ENCODE measurements at places on chromosomes 3 and 15. TPM values are rescaled to one million over a fixed set of nuclear protein-coding genes. Genes with fewer than 3 reads are reported as not detected.

DNA sequence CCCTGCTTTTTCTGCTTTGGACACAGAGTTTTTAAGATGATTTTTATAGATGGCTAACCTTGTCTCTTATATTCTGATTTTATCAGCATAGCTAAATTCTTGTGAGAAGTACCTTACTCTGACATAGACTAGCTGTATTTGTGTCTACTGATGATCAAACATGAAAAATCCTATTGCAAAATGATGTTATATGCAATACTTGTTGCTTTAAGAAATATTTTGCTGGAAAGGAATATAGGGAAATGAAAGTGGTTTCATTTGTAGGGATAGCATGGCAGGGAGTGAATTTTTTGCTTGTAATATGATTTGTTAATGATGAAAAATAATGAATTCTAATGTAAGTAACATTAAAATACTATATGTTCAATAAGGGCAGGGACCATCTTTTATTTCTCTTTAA is 35.9 kb downstream of the CFAP91 start:
- H3K27me3 ChIP-seq = no peaks in the 10 kb centered on the region
- H3K4me3 ChIP-seq = no peak overlapping the region
- H3K27ac ChIP-seq = no peak overlapping the region
- no peaks in the 10 kb centered on the region for H3K4me1 ChIP-seq

GRCh38 chr3:43288850-43289249 is 2.5 kb downstream of the SNRK start:
- H3K27me3 ChIP-seq = peaks cover 5% of the 10 kb centered on the region
- peaks cover 19% of the 10 kb centered on the region for H3K4me1 ChIP-seq
- peak overlapping the region; percentile 70 for H3K27ac ChIP-seq
- DNase-seq = no peak

- peaks cover 2% of the 10 kb centered on the region for H3K27me3 ChIP-seq
- no peaks in the 10 kb centered on the region for H3K36me3 ChIP-seq
- DNase-seq = peak; percentile 51
- peak overlapping the region; percentile 96 for H3K4me3 ChIP-seq
These were observed 186.7 kb downstream of the NLGN1 start for GRCh38 chr3:173584093-173584837.

The CLDN16 gene
- total RNA-seq = not detected

- peak; percentile 89 for DNase-seq
These were observed 36.3 kb downstream of the CHST14 start for GRCh38 chr15:40506964-40507571.

DNA sequence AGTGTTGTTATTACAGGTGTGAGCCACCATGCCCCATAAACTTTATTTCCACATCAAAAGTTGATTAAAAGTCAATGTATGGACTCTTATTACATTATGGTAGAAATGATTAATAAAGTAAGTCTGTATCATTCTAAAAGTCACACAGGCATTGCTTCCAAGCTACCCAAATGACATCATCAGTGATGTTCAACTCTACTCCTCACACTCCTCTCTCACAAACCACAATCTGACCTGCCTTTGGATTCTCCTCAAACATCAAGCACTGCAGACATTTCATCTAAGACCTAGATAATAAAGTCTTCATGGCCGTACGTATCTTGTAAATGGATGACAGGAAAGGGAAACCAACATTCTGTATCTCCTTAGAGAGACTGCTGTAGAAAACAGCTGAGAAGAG is 68.0 kb downstream of the SMARCC1 start:
- no peak overlapping the region for H3K4me3 ChIP-seq
- H3K36me3 ChIP-seq = no peaks in the 10 kb centered on the region

GRCh38 chr3:148737104-148737530 is 39.4 kb downstream of the AGTR1 start:
- no peaks in the 10 kb centered on the region for H3K36me3 ChIP-seq
- no peak overlapping the region for H3K4me3 ChIP-seq
- no peak overlapping the region for H3K27ac ChIP-seq
- no peak for DNase-seq
- H3K4me1 ChIP-seq = no peaks in the 10 kb centered on the region

DNA sequence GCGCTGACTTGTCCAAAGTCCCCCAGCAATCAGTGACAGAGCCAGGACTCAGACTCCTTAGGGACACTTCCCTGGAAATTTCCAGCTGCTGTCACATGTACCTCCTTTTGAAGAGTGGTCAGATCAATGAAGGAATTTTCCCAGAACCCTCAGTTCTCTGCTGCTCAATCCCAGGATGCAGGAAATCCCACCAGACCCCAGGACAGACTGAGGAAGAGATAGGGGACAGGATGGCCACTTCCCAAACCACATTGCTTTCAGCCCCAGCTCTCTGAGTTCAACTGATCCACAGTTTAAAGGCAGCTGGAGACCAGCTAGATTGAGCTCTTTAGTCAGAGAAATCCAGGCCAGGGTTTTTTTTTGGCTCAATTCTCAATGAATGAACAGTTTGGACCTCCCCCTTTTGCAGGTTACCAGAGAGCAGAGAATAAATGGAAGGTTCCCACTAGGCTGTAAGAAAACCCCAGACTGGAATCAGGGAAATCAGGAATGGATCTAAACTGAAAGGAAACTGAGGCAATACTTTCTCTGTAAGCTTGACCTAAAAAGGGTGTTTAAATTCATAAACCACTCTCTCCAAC is 1.5 kb downstream of the CYP1A1 start:
- no peak overlapping the region for H3K27ac ChIP-seq
- H3K4me3 ChIP-seq = no peak overlapping the region
- peaks cover 12% of the 10 kb centered on the region for H3K4me1 ChIP-seq
- peaks cover 16% of the 10 kb centered on the region for H3K27me3 ChIP-seq
- DNase-seq = no peak

- no peak overlapping the region for H3K4me3 ChIP-seq
- H3K27ac ChIP-seq = no peak overlapping the region
- no peaks in the 10 kb centered on the region for H3K27me3 ChIP-seq
These were observed 62.5 kb downstream of the SPATA16 start for GRCh38 chr3:173078525-173078924.

- H3K4me3 ChIP-seq = no peak overlapping the region
- H3K36me3 ChIP-seq = no peaks in the 10 kb centered on the region
- H3K27me3 ChIP-seq = no peaks in the 10 kb centered on the region
- DNase-seq = no peak
- H3K27ac ChIP-seq = no peak overlapping the region
These were observed 71.5 kb downstream of the STAC start for GRCh38 chr3:36451816-36452215.

DNA sequence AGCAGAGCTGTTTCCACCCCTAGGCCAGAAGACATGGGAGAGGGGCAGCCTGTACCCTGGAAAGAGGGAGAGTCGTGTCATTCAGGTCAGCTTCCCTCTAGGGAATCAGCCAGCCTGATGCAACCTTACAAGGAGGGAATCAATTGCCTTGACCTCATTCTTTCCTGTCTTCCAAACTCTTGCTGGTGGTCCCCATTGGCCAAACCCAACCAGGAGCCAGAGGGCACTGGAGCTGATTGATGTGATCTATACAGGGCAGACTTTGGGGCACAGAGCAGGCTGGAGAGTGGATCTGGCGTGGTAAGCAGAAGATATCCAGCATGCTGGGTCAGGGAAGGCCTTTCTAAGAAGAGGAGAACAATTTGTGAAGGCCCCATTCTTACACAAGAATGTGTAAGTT is 19.1 kb upstream of the MAGEF1 start:
- DNase-seq = no peak
- peaks cover 4% of the 10 kb centered on the region for H3K27me3 ChIP-seq
- H3K27ac ChIP-seq = no peak overlapping the region
- no peaks in the 10 kb centered on the region for H3K36me3 ChIP-seq
- H3K4me1 ChIP-seq = peaks cover 15% of the 10 kb centered on the region
- H3K4me3 ChIP-seq = no peak overlapping the region

- peaks cover 12% of the 10 kb centered on the region for H3K4me1 ChIP-seq
- peaks cover 19% of the 10 kb centered on the region for H3K36me3 ChIP-seq
- H3K27ac ChIP-seq = no peak overlapping the region
- no peak overlapping the region for H3K4me3 ChIP-seq
- H3K27me3 ChIP-seq = peaks cover 2% of the 10 kb centered on the region
These were observed 65.0 kb downstream of the CLDN11 start for GRCh38 chr3:170483485-170484262.

GRCh38 chr15:83018436-83018835 is 7.0 kb upstream of the C15orf40 start:
- H3K4me1 ChIP-seq = peaks cover 6% of the 10 kb centered on the region
- no peaks in the 10 kb centered on the region for H3K27me3 ChIP-seq
- no peak overlapping the region for H3K4me3 ChIP-seq
- no peak overlapping the region for H3K27ac ChIP-seq

GRCh38 chr3:186070996-186071395 is 37.9 kb downstream of the ETV5 start:
- no peaks in the 10 kb centered on the region for H3K4me1 ChIP-seq
- H3K36me3 ChIP-seq = peaks cover 5% of the 10 kb centered on the region
- DNase-seq = no peak
- H3K4me3 ChIP-seq = no peak overlapping the region
- peaks cover 2% of the 10 kb centered on the region for H3K27me3 ChIP-seq
- H3K27ac ChIP-seq = no peak overlapping the region

DNA sequence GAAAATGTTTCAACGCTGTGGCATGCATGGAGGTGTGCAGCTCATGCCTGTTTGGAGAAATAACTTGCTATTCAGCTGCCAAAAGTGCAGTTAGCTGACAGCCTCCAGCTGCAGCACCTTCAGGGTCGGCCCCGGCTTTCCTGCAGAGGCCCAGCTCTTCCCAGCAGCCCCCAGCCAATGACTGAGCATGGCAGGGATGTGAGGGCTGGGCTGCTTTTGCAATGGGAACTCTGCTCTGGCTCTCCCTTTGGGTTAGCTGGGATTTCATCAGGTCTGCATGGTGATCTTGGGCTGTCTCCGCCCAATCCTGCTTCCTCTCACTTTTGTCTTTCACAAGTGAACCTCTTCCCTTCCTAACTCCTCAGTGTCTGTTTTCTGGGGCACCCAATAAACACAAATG is 396.6 kb downstream of the EPHB1 start:
- DNase-seq = no peak
- no peaks in the 10 kb centered on the region for H3K27me3 ChIP-seq
- H3K36me3 ChIP-seq = no peaks in the 10 kb centered on the region
- no peak overlapping the region for H3K4me3 ChIP-seq
- no peak overlapping the region for H3K27ac ChIP-seq

DNA sequence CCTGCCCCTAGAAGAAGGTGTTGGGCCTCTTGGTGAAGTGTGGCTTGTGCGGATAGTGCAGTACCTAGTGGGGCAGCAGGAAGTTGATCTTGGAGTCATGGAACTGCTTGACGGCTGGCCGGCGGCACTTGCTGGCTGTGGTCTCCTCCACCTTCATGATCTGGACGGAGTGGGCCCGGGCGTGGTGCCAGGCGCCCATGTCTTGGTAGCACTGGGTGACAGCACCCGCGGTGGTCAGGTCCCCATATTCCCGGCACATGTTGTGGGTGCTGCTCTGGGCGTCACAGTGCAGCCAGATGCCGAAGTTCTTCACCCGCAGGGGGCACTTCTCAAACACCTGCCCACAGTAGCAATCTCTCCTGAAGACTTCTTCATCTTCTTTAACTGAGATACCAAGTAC is 30.7 kb downstream of the EXOG start:
- H3K36me3 ChIP-seq = peaks cover under 1% of the 10 kb centered on the region
- no peak for DNase-seq
- H3K27me3 ChIP-seq = peaks cover 3% of the 10 kb centered on the region
- H3K27ac ChIP-seq = no peak overlapping the region
- no peaks in the 10 kb centered on the region for H3K4me1 ChIP-seq
- H3K4me3 ChIP-seq = no peak overlapping the region

DNA sequence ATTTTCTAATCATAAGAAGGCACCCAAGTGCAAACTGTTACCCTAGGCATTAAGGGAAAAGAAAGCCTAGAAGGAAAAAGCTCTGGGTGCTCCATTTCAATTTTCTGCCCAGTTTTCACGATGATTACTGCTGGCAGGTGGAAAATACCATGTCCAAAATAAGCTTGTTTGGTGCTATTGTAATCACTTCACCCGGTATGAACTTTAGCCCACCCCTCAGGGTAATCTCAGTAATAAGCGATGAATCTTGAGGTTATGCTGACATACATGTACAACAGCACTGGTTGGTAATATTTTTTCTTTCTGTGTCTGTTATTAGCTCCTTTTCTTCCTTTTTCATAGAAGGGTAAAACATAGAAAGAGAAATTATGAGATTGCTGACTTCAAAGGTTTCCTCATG is 88.6 kb upstream of the MEX3B start:
- H3K4me1 ChIP-seq = no peaks in the 10 kb centered on the region
- no peak overlapping the region for H3K27ac ChIP-seq
- no peaks in the 10 kb centered on the region for H3K27me3 ChIP-seq
- no peaks in the 10 kb centered on the region for H3K36me3 ChIP-seq
- no peak for DNase-seq
- no peak overlapping the region for H3K4me3 ChIP-seq

The PSTPIP1 gene
- 12.4 TPM for total RNA-seq

The KCNMB2 gene
- 0.47 TPM for total RNA-seq

GRCh38 chr3:109057056-109057455 is 60.9 kb downstream of the MORC1 start:
- H3K36me3 ChIP-seq = no peaks in the 10 kb centered on the region
- H3K4me3 ChIP-seq = no peak overlapping the region
- DNase-seq = no peak
- H3K27me3 ChIP-seq = no peaks in the 10 kb centered on the region

GRCh38 chr3:20773320-20773984 is 587.4 kb upstream of the SGO1 start:
- H3K36me3 ChIP-seq = no peaks in the 10 kb centered on the region
- DNase-seq = no peak
- H3K4me1 ChIP-seq = no peaks in the 10 kb centered on the region
- H3K27me3 ChIP-seq = no peaks in the 10 kb centered on the region
- H3K27ac ChIP-seq = no peak overlapping the region

- DNase-seq = peak; percentile 99
- H3K4me3 ChIP-seq = peak within 1 kb of the TSS; percentile 99
- H3K4me1 ChIP-seq = no peaks in the 10 kb centered on the region
- peaks cover 6% of the 10 kb centered on the region for H3K27me3 ChIP-seq
These were observed at the start of gene MLF1 for GRCh38 chr3:158570999-158571702. MLF1 (plus strand) TSS chr3:158571194; CDS start chr3:158571301, 107 bp downstream.

DNA sequence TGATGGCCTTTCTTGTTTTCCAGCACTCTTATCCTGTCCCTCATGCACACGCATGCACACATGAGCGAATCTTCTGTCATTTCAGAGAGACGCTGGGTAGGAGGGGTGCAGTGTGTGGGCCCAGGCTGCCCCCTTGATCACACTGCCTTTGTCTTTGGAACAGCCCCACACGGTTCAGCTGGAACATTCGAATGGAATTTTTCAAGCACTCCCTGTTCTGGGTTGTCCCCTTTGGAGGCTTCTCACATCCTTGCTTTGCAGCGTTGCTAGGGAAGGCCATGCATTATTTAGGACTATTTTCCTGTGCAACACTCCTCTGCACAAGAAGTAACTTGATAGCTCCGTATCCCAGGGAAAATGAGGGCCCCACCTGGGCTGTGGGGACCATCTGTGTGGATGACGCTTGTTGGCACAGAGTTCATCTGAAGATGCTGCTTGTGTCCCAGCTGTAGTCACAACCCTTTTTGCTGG is 78.4 kb downstream of the SPSB4 start:
- peak overlapping the region; percentile 32 for H3K4me3 ChIP-seq
- H3K27ac ChIP-seq = peak overlapping the region; percentile 82
- peak; percentile 45 for DNase-seq
- peaks cover 16% of the 10 kb centered on the region for H3K36me3 ChIP-seq
- H3K4me1 ChIP-seq = peaks cover 16% of the 10 kb centered on the region

The FRMD5 gene
- total RNA-seq = 43.8 TPM

GRCh38 chr3:134132961-134133360 is 103.2 kb upstream of the SLCO2A1 start:
- H3K27ac ChIP-seq = no peak overlapping the region
- H3K4me3 ChIP-seq = no peak overlapping the region
- H3K27me3 ChIP-seq = peaks cover 6% of the 10 kb centered on the region
- no peak for DNase-seq

All from glutamatergic neuron (in vitro differentiated cells).